ENCODE measurements at places on chromosomes 11 and 22. TPM values are rescaled to one million over a fixed set of nuclear protein-coding genes. Genes with fewer than 3 reads are reported as not detected.

KRTAP5-6 gene
- total RNA-seq = not detected

KDELR3 gene
- 76.3 TPM for total RNA-seq

C11orf86 gene
- total RNA-seq = not detected

IRF7 gene
- 18.9 TPM for total RNA-seq

CHST1 gene
- total RNA-seq = 6.3 TPM

Measured in pericardium fibroblast (primary cell).